Stomach (tissue), 19 donors: ENCODE measurements at places on chromosomes 6 and 20. TPM values are rescaled to one million over a fixed set of nuclear protein-coding genes. Genes with fewer than 3 reads are reported as not detected.

GRCh38 chr20:4688305-4688704 lies 33.4 kb upstream of the PRND start:
- DNase-seq: no peak
- H3K4me3 ChIP-seq: no peak overlapping the region
- peaks cover 5% of the 10 kb centered on the region for H3K36me3 ChIP-seq
- H3K4me1 ChIP-seq: peaks cover 59% of the 10 kb centered on the region
- peak overlapping the region; percentile 96 for H3K27ac ChIP-seq

- no peak overlapping the region for H3K27ac ChIP-seq
- H3K4me3 ChIP-seq: no peak overlapping the region
- no peaks in the 10 kb centered on the region for H3K36me3 ChIP-seq
- DNase-seq: no peak
- no peaks in the 10 kb centered on the region for H3K27me3 ChIP-seq
These were observed 17.6 kb downstream of the NANP start for GRCh38 chr20:25606094-25606695.

The DOK5 gene
- 1.6 TPM for polyA plus RNA-seq

DNA sequence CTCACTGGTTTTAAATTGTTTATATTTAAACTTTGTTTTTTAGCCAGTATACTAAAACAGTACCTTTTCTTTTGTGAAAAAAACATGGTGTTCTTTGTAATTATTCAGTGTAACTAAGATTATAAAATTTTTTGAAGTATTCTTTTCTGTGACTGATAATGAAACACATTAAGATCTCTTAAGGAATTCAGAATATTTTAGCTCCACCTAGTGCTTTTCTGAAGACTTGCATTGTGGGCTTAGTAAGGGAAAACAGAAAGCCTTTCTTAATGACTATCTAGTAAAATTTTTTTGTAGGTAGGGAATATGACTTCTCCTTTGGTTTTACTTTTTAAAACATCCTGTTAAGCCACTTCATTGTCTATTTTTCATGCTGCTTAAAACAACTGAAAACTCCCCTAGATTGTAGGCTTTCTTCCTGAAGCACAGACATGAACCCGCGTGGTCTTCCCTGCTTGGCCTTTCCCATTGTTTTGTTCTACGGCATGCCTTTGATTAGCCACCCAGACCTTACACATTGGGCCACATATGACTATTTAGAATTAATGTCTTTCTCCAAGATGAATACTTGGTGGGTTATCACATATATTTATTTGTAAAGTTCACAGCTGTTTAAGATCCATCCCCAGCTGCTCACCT lies 72.1 kb downstream of the AFDN start:
- H3K4me1 ChIP-seq: no peaks in the 10 kb centered on the region
- peaks cover 38% of the 10 kb centered on the region for H3K36me3 ChIP-seq
- H3K4me3 ChIP-seq: no peak overlapping the region
- no peaks in the 10 kb centered on the region for H3K27me3 ChIP-seq
- peak; percentile 52 for DNase-seq
- no peak overlapping the region for H3K27ac ChIP-seq

DNA sequence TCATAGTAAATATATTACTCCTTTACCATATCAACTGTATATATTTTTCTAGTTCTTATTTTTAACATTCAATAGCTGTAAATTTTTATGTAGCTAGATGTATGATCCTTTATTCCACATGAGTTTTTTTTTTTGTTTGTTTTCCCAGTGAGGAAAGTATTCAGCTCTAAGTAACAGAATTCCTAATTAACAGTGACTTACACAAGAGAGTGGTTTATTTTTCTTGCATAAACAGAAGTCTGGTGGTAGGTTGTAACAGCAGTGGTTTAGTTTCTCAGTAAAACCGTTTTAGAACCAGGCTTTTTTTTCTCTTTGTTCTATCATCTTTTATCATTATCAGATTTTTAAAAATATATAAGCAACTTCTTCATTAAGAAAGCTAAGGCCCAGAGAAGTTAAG lies 116.9 kb upstream of the FLRT3 start:
- H3K4me1 ChIP-seq: no peaks in the 10 kb centered on the region
- DNase-seq: no peak
- H3K27me3 ChIP-seq: no peaks in the 10 kb centered on the region
- H3K27ac ChIP-seq: no peak overlapping the region

GRCh38 chr20:36836591-36837269 lies 39.2 kb upstream of the TLDC2 start:
- H3K27ac ChIP-seq: peak overlapping the region; percentile 82
- H3K27me3 ChIP-seq: no peaks in the 10 kb centered on the region
- H3K4me1 ChIP-seq: peaks cover 59% of the 10 kb centered on the region

GRCh38 chr6:71197780-71198179 lies 90.8 kb upstream of the OGFRL1 start:
- no peaks in the 10 kb centered on the region for H3K36me3 ChIP-seq
- H3K4me3 ChIP-seq: no peak overlapping the region
- H3K27me3 ChIP-seq: no peaks in the 10 kb centered on the region
- H3K4me1 ChIP-seq: no peaks in the 10 kb centered on the region
- DNase-seq: no peak
- no peak overlapping the region for H3K27ac ChIP-seq

GRCh38 chr6:16184129-16184528 lies 54.3 kb upstream of the GMPR start:
- no peak overlapping the region for H3K4me3 ChIP-seq
- DNase-seq: peak; percentile 69
- no peak overlapping the region for H3K27ac ChIP-seq
- H3K36me3 ChIP-seq: no peaks in the 10 kb centered on the region

- peak overlapping the region; percentile 99 for H3K4me3 ChIP-seq
- DNase-seq: peak; percentile 61
- H3K36me3 ChIP-seq: no peaks in the 10 kb centered on the region
- H3K27ac ChIP-seq: peak overlapping the region; percentile 99
- H3K4me1 ChIP-seq: peaks cover 16% of the 10 kb centered on the region
- H3K27me3 ChIP-seq: no peaks in the 10 kb centered on the region
These were observed 936 bp downstream of the ZDHHC14 start for GRCh38 chr6:157381631-157382621.

DNA sequence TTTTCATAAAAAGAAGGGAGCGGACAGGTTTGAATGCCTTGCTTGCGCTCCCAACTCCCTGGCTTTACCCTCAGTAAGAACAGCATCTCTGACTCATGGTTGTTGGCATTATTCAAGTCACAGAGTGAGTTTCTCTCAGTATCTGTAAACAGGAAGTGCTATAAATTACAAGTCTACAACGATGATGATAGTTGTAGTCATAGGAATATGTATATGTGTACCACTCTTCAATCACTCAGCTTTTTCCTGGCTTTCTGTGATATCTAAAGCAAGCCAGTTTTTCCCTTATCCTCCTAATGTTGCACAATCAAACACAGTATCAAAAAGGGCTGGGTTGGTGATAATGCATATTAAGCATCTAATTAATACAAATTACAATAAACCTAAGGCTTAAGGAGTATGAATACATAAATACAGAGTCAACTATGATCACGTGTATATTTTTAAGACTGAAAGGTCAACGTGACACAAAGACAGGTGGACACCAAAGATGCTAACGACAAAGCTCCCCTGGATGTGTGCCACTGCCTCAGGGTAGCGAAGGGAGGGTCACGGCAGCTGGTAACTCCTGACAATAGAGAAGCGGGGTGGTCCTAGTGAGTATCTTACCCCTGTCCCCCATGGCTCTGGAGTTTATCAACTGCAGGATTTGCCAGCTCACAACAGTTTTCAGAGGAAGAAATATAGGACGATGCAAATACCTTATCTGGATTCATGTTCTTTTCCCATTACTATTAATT lies 202.8 kb downstream of the BTBD9 start:
- no peak for DNase-seq
- no peak overlapping the region for H3K4me3 ChIP-seq
- no peaks in the 10 kb centered on the region for H3K4me1 ChIP-seq
- no peaks in the 10 kb centered on the region for H3K36me3 ChIP-seq

- no peaks in the 10 kb centered on the region for H3K4me1 ChIP-seq
- H3K36me3 ChIP-seq: peaks cover 7% of the 10 kb centered on the region
- no peak overlapping the region for H3K27ac ChIP-seq
- DNase-seq: no peak
- H3K27me3 ChIP-seq: no peaks in the 10 kb centered on the region
These were observed 94.0 kb downstream of the ADGRG6 start for GRCh38 chr6:142395768-142396231.

- H3K27me3 ChIP-seq: no peaks in the 10 kb centered on the region
- no peaks in the 10 kb centered on the region for H3K36me3 ChIP-seq
- H3K4me3 ChIP-seq: no peak overlapping the region
These were observed 595.3 kb upstream of the ADGRB3 start for GRCh38 chr6:68039641-68040311.

DNA sequence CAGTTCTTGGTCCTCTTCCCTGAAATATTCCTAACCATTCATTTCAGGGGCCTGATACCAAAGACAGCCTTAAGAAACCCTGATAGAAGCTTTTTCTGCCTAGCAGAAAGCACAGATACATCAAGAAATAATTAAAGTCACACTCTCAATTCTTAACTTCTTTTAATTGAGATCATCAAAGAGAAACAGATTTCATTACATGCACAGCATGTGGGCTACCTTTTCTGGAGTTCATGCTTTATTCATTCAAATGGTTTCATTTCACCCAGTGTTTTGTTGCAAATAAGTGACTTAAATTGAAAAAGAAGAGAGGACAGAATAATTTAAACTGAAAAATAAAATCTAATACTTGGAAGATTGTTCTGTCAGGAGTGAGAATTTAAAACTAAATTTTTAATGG lies 192.6 kb upstream of the GGTLC1 start:
- H3K27me3 ChIP-seq: no peaks in the 10 kb centered on the region
- no peak overlapping the region for H3K4me3 ChIP-seq
- no peak overlapping the region for H3K27ac ChIP-seq
- no peaks in the 10 kb centered on the region for H3K36me3 ChIP-seq
- H3K4me1 ChIP-seq: no peaks in the 10 kb centered on the region

- H3K4me3 ChIP-seq: peak overlapping the region; percentile 26
- no peak overlapping the region for H3K27ac ChIP-seq
- peaks cover 6% of the 10 kb centered on the region for H3K36me3 ChIP-seq
- no peaks in the 10 kb centered on the region for H3K27me3 ChIP-seq
- H3K4me1 ChIP-seq: no peaks in the 10 kb centered on the region
- DNase-seq: peak; percentile 49
These were observed 24.5 kb downstream of the TSPYL4 start for GRCh38 chr6:116229287-116229913.

DNA sequence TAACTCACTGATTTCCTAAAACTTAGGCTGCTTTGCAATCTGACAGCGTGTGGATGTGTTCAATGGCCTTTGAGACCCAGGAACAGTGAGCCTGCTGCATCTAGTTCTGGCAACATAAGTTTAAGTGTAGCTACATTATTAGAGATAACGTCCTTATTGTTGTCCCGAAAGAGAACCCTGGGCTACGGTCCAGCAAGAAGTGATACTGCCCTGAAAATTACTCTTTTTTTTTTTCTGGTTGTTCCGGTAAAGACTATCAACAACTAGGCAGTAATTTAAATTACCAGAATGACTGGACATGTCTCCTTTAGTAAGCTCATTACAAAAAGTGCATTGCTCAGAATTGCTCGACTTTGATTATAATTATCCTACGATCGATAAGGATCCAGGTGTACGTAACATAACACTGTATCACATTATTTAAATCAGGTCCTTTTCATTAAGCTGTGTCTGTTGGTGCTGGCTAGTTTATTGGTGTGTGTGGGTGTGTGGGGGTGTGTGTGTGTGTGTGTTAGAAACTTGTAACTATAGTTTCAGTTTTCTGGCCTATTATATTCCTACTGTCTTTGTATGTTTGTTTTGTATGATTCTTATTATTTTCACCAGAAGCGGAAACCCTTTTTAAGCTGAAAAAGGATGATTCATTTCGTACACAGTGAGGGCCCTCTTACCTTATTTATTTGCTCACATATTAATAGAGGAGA lies 3.0 kb downstream of the TSHZ2 start:
- peak overlapping the region; percentile 79 for H3K27ac ChIP-seq
- H3K36me3 ChIP-seq: no peaks in the 10 kb centered on the region
- peak; percentile 62 for DNase-seq
- peaks cover 37% of the 10 kb centered on the region for H3K4me1 ChIP-seq

- H3K27ac ChIP-seq: no peak overlapping the region
- no peaks in the 10 kb centered on the region for H3K27me3 ChIP-seq
- DNase-seq: no peak
- H3K4me1 ChIP-seq: no peaks in the 10 kb centered on the region
These were observed 354.1 kb downstream of the KIF16B start for GRCh38 chr20:16219182-16219581.

DNA sequence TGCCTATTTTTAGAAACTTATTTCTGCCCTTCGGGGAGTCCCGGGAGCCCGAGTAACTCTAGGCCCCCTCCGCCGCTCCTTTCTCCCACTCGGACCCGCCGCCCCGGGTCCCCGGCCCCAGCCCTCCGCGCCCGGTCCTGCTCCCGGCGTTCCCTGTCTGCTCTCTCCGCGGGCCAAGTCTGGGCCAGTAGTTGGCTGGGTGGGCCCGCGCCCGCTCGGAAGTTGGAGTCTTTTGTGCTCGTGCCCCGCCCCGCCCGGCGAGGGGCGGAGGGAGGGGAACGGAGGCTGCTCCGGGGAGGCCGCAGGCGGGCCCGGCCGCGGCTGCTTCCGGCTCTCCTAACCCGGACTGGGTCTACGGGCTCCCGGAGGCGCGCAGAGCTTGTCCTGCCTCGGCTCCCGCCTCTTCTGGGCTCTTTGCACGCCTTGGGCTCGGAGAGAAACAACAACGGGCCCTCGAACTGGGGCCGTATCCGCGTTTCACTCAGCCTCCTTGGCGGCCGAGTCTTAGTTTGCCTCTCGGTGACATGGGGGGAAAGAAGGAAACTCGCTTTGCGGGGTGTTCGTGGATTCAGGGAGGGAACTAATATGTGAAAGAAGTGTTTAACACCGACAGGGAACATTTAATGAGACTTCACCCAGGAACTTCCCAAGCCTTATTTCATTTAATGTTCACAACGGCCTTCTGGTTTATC lies 657 bp downstream of the RALY start:
- no peaks in the 10 kb centered on the region for H3K36me3 ChIP-seq
- peak overlapping the region; percentile 96 for H3K4me3 ChIP-seq
- no peaks in the 10 kb centered on the region for H3K27me3 ChIP-seq
- peaks cover 68% of the 10 kb centered on the region for H3K4me1 ChIP-seq

The PLCB1 gene
- polyA plus RNA-seq: 4.1 TPM

GRCh38 chr20:47238780-47239718 lies 117.5 kb downstream of the ZMYND8 start:
- peaks cover 9% of the 10 kb centered on the region for H3K4me1 ChIP-seq
- no peak for DNase-seq
- no peak overlapping the region for H3K27ac ChIP-seq
- no peak overlapping the region for H3K4me3 ChIP-seq

GRCh38 chr20:13749811-13750210 lies 34.9 kb downstream of the ESF1 start:
- H3K27me3 ChIP-seq: no peaks in the 10 kb centered on the region
- no peak for DNase-seq
- H3K4me1 ChIP-seq: no peaks in the 10 kb centered on the region
- H3K36me3 ChIP-seq: peaks cover 52% of the 10 kb centered on the region

The ADTRP gene
- 10.0 TPM for polyA plus RNA-seq
